ENCODE measurements at places on chromosomes 16 and 17. TPM values are rescaled to one million over a fixed set of nuclear protein-coding genes. Genes with fewer than 3 reads are reported as not detected.

Gene TNFRSF12A
- 1.2 TPM for total RNA-seq

Gene LRRC37A2
- total RNA-seq, result 14.8 TPM

Gene SPEM2
- not detected for total RNA-seq

Gene FOXN1
- total RNA-seq, result not detected

Gene HIC1
- total RNA-seq, result 4.2 TPM

Gene CDYL2
- total RNA-seq, result 24.9 TPM

Gene PNMT
- total RNA-seq, result 3.2 TPM

Gene CSF3
- not detected for total RNA-seq

Gene NAGS
- total RNA-seq, result 4.8 TPM

Gene CCL1
- total RNA-seq, result not detected

Gene ETV4
- total RNA-seq, result 0.46 TPM

Gene ABCC6
- total RNA-seq, result 0.23 TPM

Gene CCR7
- total RNA-seq, result not detected

Gene SMYD4
- total RNA-seq, result 13.1 TPM

Gene CDH5
- total RNA-seq, result 9.9 TPM

Gene PERCC1
- not detected for total RNA-seq

Gene HID1
- 25.1 TPM for total RNA-seq

Gene KRT28
- total RNA-seq, result not detected

Gene NPIPA5
- total RNA-seq, result 3.5 TPM

Gene ALOXE3
- 0.69 TPM for total RNA-seq

Gene ATP2C2
- 3.5 TPM for total RNA-seq

Gene SOST
- 0.23 TPM for total RNA-seq

Gene KRT13
- total RNA-seq, result not detected

Gene WNT9B
- 1.2 TPM for total RNA-seq

Measured in diencephalon (tissue), 1 donor.